Muscle of back (tissue), 13 donors: ENCODE measurements at places on chromosomes 1 and 21. TPM values are rescaled to one million over a fixed set of nuclear protein-coding genes. Genes with fewer than 3 reads are reported as not detected.

- no peak for DNase-seq
These were observed 19.9 kb upstream of the KCNJ6 start for GRCh38 chr21:37936010-37936785.

GRCh38 chr1:229001467-229002011, 266.3 kb downstream of the RHOU start:
- no peak for DNase-seq

DNA sequence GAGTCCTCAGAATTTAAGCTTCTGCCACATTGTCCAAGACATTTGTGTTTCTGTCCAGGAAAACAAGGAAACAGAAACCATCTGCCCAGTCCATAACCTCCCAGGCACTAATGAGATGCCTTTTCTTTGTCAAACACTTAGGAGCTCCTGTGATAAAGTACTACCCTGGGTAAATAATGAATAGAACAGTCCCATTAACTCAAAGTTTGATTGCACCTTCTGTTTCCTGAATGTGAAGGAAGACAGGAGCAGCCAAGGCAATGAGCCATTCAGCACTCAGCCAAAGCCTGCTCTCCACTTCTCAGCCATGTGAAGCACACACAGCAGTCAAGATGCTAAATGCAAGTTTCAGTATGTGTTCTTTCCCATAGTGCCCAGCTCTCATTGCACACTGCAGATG, 199.8 kb downstream of the SEC16B start:
- DNase-seq, result no peak

OR2L2 gene
- 0.04 TPM for polyA plus RNA-seq

IKBKE gene
- polyA plus RNA-seq, result 2.7 TPM

DNA sequence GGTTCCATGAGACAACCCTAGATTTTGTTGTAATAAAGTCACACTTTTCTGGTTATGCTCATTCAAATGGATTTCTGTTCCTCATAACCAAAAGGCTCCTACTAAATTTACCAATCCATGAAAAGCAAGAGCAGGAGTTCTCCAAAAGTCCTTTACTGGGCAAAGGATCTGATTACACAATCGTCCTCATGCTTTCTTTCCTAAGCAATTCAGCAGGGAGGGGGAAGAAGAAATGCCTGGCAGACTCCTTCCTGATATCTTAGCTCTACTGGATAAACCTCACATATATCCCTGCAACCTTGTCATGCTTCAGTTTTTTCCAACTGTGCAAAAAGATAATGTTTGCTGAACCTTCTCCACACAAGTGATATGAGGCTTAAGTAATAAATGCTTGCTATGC, 67.6 kb upstream of the GUCA2B start:
- no peak for DNase-seq

DNA sequence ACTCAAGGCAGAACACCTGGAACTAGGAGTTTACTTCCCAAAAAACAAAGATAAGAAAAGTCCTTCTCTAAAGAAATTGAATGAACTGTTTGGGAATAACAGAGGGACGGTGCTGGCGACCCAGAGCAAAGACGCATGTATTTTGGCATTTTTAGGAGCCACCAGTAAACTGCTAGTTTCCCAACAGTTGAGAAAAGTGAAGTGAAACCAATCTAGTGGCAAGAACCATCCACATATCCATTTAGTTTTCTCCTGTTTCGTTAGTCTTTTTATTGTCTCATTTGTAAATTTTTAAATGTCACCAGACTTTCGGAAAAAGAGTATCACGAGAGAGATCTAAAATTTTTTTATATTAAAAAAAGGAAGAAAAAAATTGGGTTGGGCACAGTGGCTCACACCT, 30.2 kb downstream of the ODF2L start:
- DNase-seq, result no peak

ZNF648 gene
- 0.09 TPM for polyA plus RNA-seq

DNA sequence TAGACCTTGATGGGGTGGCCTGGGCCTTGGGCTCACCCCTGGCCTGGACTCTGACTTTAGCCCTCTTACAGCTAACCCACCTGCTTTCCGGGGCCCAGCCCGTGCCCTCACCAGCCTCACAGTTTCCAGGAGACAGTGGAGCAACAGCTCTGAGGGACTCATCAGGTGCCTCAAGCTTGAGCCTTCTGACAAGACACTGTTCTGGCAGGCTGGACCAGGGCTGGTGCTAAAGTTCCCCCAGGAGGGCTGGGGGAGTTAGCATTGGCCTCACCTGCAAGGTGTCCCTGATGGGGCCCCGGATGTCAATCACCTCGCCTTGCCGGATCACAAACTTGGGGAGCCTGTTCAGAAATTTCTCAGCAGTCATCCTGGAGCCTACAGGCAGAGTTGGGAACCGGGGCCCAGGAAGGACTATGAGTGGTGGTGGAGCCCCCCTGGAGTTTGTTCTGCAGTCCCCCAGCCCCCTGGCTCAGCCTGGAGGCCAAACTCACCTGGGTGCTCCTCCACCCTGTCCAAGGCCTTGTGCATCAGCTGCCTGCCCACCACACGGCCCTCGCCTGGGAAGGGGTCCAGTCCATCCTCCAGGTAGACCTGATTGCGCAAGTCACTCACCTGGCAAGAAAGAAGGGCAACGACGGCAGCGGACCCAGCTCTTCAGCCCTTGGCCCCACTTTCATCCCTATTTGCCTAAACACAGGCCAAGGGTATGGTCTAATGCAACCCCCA, 4.1 kb downstream of the SH3BGRL3 start:
- DNase-seq, result no peak

DNA sequence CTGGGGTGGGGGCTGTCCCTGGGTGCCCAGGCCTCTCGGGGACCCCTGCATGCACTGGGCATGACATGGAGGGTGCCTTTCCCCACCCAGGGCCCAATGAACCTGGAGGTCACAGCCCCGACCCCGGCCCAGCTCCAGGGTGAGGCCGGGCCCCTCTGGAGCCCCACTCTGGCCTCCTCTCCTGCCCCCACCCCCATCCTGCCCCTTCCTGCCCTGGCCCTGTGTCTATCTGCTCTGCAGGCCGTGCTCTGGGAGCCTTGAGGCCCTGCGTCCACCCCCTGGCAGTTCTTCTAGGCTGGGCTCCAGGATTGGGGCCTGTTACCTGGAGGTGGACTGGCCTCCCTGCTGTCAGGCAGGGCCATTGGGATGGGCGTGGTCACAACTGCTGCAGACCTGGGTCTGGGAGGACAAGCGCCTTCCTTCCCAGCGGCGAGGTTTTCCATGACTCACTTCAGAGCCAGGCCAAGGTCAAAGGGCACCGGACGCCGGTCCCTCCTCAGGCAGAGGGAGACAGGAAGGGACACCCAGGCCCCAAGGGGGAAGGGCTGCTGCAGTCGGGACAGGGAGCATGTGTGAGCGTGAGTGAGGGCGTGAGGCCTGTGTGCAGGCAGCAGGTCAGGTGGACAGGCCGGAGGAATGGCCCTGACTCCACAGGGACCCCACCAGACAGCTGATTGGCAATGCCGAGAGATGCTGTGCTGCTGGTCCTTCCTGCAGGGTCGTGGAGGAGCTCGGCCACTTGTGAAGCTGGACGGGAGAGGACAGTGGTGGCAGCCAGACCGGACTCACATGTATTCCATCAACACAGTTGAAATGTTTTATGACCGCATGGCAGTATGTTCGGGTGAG, 31.1 kb upstream of the POFUT2 start:
- DNase-seq, result no peak

DNA sequence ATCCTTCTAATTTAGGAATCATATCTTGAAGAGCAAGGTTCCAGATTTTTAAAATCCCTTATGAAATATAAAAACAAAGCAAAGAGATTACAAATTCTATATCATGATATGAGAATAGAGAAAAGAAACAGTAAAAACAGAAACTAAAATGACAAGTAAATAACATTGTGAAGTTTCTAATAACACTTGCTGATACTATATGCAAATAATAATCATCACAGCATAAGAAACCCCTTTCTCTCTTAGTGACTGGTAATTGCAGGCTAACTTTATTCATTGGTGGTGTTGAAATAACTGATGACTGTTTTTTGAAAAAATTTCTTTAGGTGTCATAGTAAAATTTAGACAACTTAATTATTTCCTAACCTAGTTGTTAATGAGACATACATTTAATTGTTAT, 281.6 kb downstream of the PLA2G4A start:
- DNase-seq, result no peak

GRCh38 chr1:177817937-177818875, 151.7 kb downstream of the SEC16B start:
- DNase-seq, result no peak
